ENCODE measurements at places on chromosomes 1 and 21.

GRCh38 chr1:60969971-60970509, 112.3 kb upstream of the NFIA start:
- DNase-seq = peak; percentile 14

DNA sequence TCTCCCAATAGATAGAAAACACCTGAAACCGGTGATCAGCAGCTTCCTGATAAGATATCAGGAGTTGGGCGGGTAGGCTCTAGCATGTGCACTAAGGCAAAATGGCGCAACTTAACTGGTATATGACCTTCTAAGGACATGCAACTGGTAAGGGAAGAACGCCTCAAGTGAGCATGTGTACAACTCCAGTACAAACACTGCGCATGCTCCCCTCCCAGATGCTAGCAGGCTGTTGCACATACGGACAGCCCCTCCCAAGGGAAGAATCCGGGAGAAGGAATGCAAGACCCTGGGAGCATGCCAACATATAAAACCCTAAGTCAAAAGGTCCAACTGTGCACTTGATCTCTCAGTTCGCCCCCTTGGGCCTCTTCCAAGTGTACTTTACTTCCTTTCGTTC, 110.8 kb downstream of the TSEN15 start:
- no peak for DNase-seq

DNA sequence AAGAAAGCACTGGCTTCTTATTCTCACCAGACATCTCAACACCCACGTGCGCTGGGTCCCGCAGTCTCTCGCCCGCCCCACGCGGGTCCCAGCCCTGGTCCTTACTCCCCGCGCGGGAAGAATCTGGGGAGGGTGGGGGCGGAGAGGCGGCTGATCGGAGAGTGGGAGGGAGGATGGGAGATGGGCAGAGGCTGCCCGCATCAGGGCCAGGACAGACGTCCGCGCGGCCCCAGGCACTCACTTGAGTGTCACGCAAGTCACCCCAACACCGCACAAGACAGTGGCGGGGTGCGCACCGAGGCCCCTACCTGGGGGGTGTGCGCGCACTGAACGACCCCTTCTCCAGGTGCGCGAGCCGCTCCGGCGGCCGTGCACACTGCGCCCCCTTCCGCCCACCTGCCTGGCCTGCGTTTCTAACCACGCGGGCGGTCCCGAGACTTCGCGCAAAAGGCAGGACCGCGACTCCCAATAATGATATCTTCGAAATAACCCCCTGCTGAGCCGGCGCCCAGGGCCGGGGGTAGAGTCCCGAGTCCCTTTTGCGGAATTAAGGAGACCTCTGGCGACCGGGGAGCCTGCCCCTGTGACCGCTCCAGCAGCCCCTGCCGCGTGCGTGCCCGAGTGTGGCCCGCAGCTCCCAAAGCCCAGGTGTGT, 6.0 kb upstream of the SIM2 start:
- DNase-seq = no peak

DNA sequence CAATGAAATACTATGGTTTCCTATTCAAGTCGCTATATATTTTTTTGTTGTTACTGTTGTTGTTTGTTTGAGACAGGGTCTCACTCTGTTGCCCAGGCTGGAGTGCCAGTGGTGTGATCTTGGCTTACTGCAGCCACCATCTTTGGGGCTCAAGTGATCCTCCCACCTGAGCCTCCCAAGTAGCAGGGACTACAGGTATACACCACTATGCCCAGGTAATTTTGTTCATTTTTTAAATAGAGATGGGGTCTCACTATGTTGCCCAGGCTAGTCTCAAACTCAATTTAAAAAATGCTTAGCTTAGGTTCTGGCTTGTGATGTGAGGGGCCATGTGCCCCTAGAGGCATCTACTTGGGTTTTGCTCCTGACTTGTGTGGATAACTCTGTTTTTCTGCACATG, 9.8 kb downstream of the RABIF start:
- no peak for DNase-seq

GRCh38 chr21:46017148-46017547, 35.6 kb downstream of the COL6A1 start:
- DNase-seq = no peak

DNA sequence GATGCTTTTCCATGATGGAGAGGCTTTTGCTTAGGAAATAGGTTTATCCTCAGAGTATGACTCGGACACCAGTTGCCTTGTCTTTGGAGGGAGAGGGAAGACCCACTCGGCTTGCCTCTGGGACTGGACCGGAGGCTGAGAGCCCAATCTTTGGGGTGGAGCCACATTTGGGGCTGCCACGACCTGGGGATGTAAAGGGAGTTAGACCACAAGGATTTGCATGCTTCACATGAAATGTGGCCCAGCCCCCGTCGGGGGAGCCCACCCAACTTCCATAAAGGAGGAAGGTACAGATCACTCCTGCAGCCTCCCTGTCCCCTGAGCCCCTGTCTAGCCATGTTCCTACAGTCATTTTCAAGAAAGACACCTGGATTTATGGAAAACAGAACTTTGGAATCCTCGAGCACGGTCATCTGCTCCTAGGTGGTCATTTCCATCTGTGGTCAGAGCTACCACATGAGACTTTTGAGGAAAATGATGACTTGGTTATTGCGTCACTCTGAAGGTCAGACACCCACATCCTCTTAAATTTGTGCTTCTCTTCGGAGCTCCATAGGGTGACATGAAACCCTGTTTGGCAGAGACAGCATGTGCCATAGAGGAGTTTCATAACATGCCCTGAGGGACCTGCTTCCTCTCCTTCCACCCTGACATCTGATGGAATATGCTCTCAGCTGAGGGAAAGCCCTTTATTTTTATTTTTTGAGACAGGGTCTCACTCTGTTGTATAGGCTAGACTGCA, 99.4 kb upstream of the SLC45A1 start:
- no peak for DNase-seq

- DNase-seq = no peak
These were observed 50.3 kb upstream of the RAB3GAP2 start for GRCh38 chr1:220322570-220322969.

GRCh38 chr1:21517161-21517589, 8.0 kb downstream of the ALPL start:
- no peak for DNase-seq

- DNase-seq = no peak
These were observed 34.7 kb downstream of the STYXL2 start for GRCh38 chr1:167128261-167129227.

DNA sequence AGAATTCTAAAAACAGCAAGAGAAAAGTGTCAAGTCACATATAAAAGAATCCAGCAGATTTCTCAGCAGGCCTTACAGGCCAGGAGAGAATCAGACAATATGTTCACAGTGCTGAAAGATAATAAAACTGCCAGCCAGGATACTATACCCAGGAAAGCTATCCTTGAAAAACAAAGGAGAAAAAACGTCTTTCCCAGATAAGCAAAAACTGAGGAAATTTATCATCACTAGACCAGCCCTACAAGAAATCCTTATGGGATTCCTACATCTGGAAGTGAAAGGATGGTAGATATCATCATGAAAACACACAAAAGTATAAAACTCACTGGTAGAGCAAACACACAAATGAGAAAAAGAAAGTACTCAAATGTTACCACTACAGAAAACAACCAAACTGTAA, 25.2 kb upstream of the UTS2 start:
- DNase-seq = no peak

DNA sequence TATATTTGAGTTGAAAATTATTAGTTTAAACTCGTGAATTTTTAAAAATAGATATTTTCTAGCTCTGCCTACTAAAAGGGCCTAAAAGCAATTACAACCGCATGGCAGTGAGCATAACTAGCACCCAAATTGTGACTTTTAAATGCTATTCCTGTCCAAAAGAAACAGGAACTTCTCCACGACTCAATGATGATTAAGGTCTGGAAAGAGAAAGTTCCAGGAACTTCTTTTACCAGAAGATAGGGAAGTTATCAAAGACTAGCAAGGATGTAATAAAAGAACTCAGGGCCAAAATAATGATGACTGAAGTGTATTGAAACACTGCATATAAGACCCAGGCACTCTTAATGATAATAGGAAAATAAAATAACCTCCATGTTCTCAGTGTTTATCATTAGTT, 313.0 kb downstream of the PLPP3 start:
- no peak for DNase-seq

DNA sequence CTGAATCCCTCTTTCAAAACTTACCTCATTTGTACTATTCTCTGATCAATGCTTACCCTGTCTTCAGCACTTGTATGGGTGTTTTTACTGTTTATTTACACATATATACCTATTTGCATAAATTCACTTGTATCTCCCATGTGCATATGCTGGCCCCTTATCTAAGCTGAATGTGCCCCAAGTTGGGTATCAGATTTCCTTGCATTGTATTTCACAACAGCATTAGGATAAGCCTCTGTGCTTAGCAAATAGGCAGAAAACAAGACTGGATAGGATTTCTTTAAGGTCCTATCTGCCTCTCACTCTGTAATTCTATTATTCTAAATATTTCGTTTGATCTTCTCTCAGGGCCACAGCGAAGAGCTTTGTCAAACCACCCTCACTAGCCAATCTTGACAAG, 45.9 kb upstream of the IPO9 start:
- DNase-seq = no peak

DNA sequence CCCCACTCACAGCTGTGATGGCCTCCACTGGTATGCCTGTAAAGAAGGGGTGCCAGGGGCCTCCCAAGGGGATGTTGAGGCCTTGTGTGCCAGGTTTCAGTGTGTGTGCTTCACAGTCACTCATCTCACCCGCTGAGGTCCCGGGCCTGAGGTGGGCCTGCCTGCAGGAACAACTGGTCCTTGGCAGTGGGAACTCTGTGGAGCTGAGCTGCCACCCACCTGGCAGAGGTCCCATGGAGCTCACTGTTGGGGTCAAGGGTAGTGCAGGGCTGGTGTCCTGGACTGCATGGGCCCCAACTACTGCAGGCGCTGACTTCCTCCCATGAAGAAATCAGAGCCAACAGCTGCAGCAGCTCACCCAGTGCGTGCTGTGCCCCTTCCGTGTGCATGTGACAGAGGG, 17.3 kb upstream of the ZNF678 start:
- DNase-seq = no peak

- no peak for DNase-seq
These were observed 5.8 kb downstream of the KIF1B start for GRCh38 chr1:10216090-10216749.

DNA sequence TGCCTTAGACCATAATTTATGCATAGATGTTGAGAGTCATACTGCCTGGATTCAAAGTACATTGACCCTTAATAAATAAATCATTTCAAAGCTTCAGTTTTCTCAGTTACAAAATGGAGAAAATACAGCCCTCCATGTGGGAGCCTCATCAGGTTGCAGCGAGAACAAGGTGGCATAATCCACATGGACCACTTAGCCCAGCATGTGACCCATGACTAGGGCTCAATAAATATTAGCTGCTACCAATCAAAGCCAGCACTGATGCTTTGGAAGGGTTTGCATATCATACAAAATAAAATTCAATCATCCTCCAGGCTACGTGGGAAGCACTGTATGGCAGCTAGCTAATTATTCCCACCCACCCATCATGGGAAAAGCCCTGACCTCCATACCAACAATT, 33.5 kb upstream of the RGS7 start:
- DNase-seq = no peak

DNA sequence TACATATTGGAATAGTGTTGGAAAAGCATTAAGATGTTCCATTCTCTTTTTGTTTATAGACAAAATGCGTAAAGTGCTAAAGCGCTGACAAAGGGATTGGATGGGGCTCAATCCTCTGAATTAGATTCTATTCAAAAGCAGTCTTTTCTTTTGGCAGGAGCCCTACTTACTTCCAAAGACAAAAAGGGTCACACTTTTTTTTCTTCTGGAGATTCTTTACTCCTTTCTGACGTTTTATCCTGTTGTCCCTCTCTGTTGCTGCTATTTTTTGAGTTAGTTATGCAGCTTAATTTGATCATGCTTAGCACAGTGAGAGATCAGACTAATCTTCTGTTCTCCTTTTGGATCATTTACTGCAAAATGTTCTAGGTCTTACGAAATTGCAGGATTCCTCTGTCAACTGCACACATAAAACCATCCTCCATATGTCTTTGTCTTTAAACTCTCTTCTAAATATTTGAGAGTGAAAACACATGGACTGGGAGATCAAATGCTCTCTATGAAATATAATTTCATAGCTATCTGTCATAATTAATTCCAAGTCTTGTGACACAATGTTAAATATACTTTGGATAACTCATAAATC, 656.4 kb upstream of the ADGRL2 start:
- no peak for DNase-seq

GRCh38 chr1:91697416-91697815, 188.5 kb downstream of the TGFBR3 start:
- DNase-seq = no peak

- no peak for DNase-seq
These were observed 10.2 kb downstream of the AJAP1 start for GRCh38 chr1:4664606-4665005.

DNA sequence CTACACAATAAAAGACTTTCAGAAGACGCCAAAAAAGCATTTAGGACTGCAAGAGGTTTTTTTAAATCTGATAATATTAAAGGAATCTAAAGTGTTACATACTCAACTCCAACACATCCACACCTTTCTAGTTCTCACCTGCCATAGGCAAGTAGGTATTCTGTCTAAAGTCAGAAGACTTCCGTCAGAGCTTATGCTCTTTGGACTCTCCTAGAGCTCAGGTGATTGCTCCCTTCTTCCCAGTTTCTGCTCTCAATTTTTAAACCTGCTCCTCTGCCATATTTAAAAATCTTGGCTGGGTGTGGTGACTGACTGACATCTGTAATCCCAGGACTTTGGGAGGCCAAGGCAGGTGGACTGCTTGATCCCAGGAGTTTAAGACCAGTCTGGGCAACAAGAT, 16.6 kb downstream of the EVI5 start:
- no peak for DNase-seq

Data from HFFc6 (cell line).